RPMI8226 (cell line): ENCODE measurements at places on chromosomes 6 and 20.

DNA sequence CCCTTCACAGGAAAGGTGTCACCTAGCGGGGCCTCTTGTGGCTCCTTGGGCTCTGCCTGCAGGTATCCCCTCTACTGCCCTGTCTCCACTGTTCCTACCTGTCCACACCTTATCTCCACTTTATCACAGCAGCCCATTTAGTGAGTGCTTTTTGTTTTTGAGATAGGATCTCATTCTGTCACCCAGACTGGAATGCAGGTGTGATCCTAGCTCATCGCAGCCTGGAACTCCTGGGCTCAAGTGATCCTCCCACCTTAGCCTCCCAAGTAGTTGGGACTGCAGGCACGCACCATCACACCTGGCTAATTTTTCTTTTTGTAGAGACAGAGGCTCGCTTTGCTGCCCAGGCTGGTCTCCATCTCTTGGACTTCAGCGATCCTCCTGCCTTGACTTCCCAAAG is 48.0 kb downstream of the BCAS4 start:
- no peak for DNase-seq

GRCh38 chr6:159106627-159107241 is 61.9 kb upstream of the TAGAP start:
- peak; percentile 81 for DNase-seq

- DNase-seq, result no peak
Measured at GRCh38 chr6:64732888-64733287, 974.1 kb downstream of the EYS start.

DNA sequence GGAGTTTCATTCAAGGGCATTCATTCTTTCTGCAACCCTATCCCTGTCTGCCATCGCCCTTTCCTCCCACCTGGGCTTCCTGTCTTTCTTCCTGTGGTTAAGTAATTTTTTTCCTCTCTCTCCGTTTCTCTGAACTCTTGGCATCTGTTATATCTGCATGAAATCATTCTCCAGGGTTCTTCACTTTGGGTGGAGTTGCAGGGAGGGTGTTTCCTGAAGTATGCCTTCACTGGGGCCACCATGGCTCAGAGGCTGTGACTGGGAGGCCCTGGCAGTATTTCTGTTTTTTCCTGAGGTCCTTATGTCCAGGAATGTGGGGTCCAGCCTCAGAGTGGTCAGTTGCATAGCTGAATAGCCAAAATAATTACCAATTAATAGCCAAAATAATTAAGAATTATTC is 137.2 kb downstream of the SLC35F1 start:
- DNase-seq, result no peak

- no peak for DNase-seq
Measured at GRCh38 chr20:51160821-51161220, 137.9 kb upstream of the KCNG1 start.

GRCh38 chr20:58130581-58130980 is 97.9 kb downstream of the ANKRD60 start:
- no peak for DNase-seq

- DNase-seq, result no peak
Measured at GRCh38 chr6:160714731-160715316, 12.8 kb downstream of the PLG start.

DNA sequence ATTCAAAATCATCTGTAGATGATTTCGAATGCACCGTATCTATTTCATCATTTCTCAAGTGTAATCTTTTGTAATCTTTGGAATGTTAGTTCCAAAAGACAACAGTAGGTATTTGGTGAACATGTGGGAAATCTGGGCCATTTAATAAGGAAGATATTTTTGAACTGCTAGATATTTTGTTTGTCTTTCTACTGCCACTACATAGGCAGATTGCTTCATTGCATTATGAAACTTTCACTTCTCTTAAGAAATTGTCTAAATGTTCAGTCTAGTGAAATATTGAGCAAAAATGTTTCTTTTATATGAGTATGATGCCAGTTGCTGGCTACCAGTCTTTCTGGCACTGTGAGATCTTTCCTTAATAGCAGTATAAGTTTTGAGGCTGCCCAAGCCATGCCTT is 527.8 kb upstream of the RNF217 start:
- no peak for DNase-seq

- DNase-seq, result no peak
Measured at GRCh38 chr20:51641866-51642265, 99.3 kb upstream of the NFATC2 start.

GRCh38 chr6:132813173-132813856 is 1.1 kb upstream of the RPS12 start:
- DNase-seq, result peak; percentile 66

DNA sequence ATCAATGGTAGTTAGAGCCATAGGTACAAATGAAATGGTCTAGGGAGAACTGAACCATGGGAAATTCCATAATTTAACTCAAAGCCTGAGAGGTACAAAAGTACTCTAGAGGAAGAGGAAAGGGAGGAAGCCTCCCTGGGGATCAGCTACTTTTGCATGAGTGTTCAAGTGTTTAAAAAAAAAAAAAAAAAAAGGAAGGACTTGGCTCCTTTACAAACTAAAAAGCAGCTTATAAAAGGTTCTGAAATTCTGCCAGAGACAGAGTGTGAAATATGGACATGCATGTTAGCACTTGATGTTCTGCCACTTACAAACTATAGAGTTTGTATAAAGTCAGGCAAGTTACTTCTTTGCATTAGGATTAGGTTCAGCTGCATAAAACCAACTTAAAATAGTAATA is 290.0 kb downstream of the TBC1D7 start:
- no peak for DNase-seq

DNA sequence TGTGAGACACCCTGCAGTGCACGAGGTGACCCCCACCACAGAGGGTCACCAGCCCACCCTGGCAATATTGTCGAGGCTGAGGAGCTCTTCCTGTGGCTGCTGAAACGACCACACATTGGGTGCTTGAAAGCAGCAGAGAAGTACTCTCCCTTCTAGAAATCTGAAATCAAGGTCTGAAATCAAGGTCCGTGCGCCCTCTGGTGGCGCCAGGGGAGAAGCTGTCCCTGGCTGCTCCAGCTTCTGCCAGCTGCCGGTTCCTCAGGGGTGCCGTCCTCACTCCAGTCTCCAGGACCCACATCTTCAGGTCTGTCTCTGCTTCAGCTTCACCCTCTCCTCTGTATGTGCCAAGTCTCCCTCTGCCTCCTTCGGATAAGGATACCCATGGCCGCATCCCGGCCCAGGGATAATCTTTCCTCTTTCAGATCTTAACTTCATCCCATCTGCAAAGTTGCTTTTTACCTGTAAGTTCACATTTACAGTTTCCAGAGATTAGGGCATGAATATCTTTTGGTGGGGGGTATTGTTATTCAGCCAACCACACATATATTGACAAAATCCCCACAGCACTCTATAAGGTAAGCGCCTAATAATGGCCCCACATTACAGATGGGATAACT is 108.3 kb upstream of the PHACTR3 start:
- DNase-seq, result peak; percentile 73

DNA sequence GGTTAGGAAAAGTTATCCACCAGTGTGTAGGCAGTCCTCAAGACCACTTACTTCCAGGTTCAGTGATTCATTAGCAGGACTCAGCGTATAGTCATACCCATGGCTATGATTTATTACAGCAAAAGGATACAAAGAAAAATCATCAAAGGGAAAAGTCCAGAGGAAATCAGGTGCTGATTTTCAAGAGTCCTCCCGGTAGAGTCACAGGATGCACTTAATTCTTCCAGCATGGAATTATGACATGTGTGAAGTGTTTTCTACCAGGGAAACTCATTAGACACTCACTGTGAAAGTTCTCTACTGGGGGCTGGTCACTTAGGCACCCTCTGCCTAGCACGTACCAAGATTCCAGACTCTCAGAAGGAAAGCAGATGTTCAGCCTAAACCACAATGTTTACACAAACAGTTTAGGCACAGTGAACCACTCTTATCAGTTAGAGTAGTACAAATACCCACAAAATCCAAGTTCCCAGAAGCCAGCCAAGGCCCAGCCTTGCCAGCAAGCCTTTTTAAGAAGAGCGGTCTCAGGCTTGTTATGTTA is 10.2 kb downstream of the WFDC3 start:
- no peak for DNase-seq

DNA sequence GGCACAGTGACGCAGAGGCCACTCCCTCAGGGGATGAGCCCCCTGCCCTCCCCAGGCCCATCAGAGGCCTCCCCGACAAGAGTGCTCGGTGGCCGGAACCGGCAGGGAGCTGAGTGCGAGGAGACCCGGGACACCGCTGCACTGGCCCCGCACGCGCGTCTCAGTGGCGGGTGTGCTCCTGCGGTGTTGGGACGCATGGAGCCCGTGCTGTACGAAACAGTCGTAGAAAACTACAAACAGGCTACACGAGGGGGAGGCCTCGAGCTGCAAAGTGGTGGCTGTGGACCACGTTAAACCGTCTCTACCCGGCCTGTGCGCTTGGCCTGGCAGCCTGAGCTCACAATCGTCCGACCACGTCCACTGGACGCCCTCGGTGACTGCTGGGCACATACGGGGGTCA is 40.2 kb upstream of the FNDC1 start:
- no peak for DNase-seq

- no peak for DNase-seq
Measured at GRCh38 chr6:168154263-168154917, 75.4 kb upstream of the FRMD1 start.

DNA sequence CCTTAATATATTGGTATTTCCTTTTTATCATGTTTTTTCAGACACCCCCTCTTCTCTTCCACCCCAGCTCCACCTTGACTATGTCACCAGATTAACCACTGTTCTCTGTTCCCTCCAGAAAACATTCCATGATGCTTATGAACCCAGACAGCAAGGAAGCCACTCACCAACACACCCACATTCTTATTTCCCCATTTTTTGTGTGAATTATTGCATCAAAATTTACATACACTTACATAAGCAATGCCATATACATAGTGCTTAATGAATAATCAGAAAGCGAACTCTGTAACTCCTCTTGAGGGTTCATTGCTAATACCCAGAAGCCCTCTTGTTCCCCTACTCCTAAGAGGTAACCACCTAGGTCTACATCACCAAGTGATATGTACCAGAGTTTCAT is 182.3 kb upstream of the CDYL start:
- DNase-seq, result no peak

DNA sequence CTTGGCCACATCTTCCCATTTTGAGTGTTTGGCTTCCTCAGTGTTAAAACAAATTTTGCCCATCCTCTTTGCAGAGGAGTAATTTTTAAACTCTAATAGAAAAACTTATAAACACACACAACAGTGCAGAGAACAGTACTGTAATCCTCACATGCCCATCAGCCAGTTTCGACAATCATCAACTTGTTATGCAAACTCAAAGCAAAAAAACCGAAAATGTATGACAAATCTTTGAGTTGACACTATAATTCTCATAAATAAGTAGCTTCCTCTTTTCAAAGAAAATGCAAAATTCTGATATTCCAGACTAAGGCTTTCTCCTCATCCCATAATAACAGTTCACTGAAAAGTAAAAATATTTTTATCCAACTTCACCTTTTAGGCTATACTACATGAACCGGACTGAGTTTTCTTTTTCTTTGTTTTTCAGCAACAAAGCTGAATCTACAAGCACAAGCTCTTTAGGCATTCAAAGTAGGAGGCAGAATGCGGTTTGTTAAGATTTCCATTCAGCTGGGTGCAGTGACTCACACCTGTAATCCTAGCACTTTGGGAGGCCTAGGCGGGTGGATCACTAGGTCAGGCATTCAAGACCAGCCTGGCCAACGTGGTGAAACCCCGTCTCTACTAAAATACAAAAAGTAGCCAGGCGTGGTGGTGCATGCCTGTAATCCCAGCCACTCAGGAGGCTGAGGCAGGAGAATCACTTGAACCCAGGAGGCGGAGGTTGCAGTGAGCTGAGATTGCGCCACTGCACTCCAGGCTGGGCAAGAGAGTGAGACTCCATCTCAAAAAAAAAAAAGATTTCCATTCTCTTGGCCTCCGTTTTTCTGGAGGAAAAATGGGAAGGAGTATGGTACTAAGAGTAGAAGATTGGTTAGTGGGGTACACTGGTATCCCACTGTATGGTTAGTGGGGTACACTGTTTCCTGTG is 74.8 kb downstream of the GCNT2 start:
- peak; percentile 44 for DNase-seq

GRCh38 chr6:41306187-41306854 is 19.8 kb upstream of the TREM1 start:
- peak; percentile 74 for DNase-seq

- no peak for DNase-seq
Measured at GRCh38 chr20:48766205-48766604, 61.6 kb downstream of the PREX1 start.

DNA sequence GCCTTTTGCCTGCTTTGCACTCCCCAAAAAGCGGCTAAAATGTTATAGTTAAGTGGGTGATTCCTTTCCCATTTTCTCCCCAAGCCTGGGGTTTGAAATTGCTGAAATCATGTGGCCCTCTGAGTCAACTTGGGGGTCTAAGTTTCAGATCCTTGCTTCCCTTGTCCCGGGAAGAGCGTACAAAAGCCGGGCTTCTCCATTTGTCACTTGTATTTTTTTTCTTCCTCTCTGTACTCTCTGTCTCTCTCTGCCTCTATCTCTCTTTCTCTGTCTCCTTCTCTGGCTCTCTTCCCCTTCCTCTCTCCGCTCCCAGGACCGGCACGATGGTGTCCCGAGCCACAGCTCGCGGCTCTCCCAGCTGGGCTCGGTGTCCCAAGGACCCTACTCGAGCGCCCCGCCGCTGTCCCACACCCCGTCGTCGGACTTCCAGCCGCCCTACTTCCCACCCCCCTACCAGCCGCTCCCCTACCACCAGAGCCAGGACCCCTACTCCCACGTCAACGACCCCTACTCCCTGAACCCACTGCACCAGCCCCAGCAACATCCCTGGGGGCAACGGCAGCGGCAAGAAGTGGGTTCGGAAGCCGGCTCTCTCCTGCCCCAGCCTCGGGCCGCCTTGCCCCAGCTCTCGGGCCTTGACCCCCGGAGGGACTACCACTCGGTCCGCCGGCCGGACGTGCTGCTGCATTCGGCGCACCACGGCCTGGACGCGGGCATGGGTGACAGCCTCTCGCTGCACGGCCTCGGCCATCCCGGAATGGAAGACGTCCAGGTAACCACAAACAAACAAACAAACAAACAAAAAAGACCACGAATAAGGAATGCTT is 4.6 kb downstream of the TFAP2B start:
- no peak for DNase-seq

DNA sequence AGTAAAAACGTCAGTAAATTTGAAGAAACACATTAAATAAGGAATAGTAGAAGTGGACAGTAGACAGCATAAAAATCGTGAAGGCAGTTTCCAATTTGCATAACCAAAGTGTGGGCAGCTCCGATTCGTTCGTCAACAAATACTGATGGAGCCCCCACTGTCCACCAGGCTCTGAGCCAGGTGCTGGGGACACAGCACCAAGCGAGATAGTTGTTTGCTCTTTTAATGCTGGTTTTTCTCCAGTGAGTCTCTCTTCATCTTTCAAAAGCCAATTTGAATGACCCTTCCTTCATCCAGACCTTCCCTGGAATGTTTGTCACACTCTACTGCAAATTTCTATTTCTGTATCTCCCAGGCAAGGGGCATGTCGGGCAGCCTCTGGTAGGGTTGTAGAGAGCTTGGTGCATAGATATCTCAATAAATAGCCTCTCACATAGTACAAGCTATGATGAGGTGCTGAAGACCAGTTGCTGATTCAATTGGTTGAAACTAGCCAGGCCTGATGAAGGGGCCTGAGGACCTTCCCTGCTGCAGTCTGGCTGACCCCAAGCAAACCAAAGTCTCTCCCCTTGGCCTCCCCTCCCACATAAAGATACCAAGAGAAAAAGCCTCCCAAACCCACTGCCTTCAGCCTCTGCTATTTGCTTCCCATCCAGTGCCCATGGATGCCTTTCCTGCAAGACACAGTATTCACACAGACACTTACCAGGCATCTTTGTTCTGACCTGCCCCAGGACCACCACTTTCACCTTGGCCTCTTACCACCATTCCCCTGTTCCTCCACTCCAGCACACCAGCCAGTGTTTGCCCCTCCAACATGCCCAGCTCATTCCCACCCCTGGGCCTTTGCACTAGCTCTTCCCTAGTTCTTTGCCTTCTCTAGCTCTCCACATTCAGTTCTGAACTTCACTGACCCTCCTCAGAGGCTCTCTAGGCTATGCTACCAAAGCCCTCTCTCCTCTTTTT is 125.2 kb downstream of the CEBPB start:
- DNase-seq, result no peak
